ENCODE measurements at places on chromosomes 4 and X.

- DNase-seq, result peak; percentile 86
Observed at GRCh38 chr4:4852591-4853362, 6.7 kb upstream of the MSX1 start.

GRCh38 chr4:71020611-71021010 is 27.2 kb downstream of the DCK start:
- DNase-seq, result no peak

- no peak for DNase-seq
Observed at GRCh38 chr4:171813526-171814250, 484 bp downstream of the GALNTL6 start.

DNA sequence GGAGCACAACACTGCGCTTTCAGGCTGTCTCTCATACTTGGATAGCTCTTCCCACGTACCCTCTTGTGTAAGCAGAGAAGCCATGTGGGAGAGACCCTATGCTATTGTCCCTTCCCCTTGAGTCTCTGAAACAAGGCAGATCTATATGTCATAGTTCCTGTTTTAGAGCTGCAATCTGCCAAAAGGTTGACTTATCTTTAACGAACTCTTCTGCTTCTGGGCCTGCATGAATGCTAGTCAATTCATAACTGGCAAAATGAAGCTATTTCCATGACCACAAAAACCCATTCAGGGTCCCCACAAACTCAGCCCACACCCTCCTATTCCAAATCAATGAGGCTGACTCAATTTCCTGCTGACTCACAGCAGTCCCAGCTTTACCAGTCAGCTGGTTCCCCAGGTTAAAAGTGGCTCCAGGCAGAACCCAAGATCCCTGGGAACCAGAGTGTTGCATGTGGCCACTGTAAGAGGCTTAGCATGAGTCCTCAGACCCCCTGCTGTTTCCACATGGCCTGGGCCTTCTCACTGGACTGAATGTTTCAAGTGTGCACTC is 25.3 kb upstream of the SOD3 start:
- peak; percentile 33 for DNase-seq

DNA sequence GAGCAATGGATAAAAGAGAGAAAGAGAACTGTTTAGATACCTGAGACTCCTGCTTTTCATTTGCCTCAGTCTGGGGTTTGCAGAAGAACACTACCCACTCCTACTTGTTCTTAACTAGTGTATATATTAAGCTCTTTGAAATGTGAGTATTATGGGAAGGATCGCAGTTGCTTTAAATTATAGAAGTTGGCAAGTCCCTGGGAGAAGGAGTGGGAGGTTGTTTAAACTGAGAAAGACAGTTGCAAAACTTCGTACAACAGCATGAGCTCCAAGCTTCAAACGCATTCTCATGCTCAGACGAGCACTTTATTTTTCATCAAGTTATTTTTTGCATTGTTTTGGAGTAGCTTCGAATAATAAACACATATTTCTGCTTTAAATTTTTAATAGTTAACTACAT is 88.1 kb upstream of the C1QTNF7 start:
- DNase-seq, result no peak

- no peak for DNase-seq
Observed at GRCh38 chr4:100424376-100424775, 93.4 kb downstream of the EMCN start.

- DNase-seq, result no peak
Observed at GRCh38 chr4:70915874-70916559, 13.8 kb downstream of the MOB1B start.

- DNase-seq, result no peak
Observed at GRCh38 chrX:71996136-71996535, 85.5 kb downstream of the NHSL2 start.

DNA sequence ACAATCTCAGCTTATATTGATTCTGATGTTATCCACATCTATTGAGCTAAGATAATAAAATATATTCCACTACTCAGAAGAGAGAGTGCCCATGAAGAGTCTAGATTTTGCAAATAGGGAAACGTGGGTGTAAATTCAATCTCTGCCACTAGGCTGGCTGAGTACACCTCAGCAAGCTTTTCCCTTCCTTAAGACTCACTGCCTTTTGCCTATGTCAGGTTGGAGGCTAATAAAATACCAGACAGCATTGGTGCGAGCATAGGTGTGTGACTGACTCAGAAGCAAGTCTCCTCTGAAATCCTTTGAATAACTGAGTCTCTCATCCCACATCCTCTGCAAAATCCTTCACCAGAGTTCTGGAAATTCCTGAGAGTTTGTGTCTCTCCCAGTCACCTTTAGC is 405.4 kb upstream of the CPEB2 start:
- no peak for DNase-seq

GRCh38 chrX:132226169-132226568 is 6.9 kb upstream of the RAP2C start:
- no peak for DNase-seq

GRCh38 chrX:155891446-155892210 is 10.5 kb downstream of the VAMP7 start:
- no peak for DNase-seq

DNA sequence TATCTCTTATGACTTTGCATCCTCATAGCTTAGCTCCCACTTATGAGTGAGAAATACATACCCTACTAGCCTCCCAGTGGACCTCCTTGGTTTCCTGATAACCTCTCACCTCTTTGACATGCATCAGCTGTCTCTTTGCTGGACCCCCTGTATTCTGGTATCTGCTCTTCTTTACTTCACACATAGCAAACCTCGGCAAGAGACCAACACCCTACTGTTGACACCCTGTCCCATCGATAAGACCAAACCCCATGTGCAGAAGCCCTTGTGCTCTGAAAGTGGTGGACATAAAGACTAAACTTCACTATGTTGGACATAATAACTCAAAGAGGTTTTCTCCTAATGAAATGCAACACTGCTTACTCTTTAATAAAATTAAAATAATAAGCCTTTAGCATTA is 75.7 kb downstream of the RNF150 start:
- no peak for DNase-seq

- DNase-seq, result no peak
Observed at GRCh38 chr4:186761393-186761792, 37.7 kb upstream of the FAT1 start.

GRCh38 chr4:165508372-165509120 is 129.7 kb downstream of the CPE start:
- no peak for DNase-seq

DNA sequence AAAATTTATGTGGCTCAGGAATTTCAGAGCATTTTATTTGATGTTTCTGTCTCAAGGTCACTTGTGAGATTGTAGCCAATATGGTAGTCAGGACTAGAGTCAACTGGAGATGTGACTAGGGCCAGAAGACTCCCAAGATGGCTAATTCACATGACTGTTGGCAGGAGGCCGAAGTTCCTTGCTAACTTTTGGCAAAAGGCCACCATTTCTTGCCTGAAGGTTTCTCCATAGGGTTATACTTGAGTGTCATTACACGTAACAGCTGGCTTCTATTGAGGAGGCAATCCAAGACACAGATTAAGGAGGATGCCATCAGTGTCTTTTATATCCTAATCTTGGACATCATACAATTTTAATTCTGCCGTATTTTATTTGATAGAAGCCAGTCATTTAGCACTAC is 162.3 kb upstream of the MAOA start:
- no peak for DNase-seq

DNA sequence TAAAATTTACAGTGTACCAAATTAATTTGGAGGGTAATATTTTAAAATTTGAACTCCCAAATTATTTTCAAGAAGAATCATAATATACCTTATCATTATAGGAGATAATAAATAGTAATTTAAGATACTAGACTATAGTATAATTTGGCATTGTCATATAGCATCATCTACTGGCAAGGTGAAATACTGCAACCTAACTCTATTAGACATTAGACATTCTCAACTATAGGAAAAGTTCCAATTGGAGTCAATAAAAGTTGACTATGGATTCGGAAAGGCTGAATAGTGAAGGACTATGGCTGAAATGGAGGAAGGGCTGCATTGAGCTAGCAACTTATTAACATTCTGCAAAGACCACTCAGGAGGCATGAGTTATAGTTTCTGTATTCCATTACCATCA is 113.0 kb downstream of the PRDM5 start:
- no peak for DNase-seq

- DNase-seq, result no peak
Observed at GRCh38 chr4:158129694-158130093, 43.1 kb downstream of the GASK1B start.

- no peak for DNase-seq
Observed at GRCh38 chrX:74507191-74507590, 85.9 kb downstream of the SLC16A2 start.

- DNase-seq, result no peak
Observed at GRCh38 chrX:21674430-21675186, 16.5 kb upstream of the KLHL34 start.

DNA sequence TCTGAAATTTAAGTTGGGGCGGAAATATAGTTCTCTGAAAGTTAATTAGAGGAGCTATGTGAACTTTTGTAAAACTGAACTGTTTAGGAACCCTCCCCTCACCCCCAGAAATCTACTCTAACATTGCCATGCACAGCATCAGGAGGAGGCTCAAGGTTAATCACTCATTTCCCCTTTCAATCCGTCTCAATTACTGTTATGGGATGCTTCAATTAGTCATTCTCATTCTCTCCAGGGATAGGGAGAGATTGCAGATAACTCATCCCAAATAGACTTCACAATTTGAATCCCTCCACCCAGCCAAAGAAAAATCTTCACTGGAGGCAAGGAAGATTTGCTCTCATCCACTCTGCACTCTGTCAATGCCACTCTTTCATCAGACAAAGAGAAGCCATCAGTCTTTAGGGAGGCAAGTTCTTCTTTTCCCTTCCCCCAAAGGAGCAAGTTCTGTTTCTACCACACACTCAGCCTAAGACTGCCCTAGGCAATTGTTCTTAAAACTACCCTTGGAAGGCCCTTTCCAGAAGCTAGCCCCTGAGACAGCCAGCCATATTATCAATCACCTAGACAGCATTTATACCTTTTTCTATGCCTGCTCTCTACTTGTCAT is 140.4 kb downstream of the SLC10A7 start:
- DNase-seq, result no peak

GRCh38 chr4:143377611-143378099 is 41.0 kb downstream of the GAB1 start:
- DNase-seq, result no peak

DNA sequence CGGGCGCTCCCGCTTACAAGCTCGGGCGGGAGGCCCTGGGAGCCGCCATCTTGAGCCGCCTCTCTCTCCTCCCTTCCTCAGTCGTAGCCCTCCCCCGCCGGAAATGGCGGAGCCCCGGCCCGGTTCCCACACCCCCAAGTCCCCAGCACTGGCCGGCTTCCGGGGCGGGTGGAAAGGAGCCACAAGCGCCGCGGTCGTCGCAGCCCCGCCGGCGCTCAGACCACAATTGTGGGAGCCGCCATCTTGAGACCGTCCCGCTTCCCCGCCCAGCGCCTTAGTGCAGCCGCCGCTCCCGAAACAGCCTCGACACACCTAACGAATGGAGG is 531 bp downstream of the HCFC1 start:
- peak; percentile 82 for DNase-seq

GRCh38 chr4:94506822-94507221 is 55.1 kb downstream of the PDLIM5 start:
- DNase-seq, result no peak

DNA sequence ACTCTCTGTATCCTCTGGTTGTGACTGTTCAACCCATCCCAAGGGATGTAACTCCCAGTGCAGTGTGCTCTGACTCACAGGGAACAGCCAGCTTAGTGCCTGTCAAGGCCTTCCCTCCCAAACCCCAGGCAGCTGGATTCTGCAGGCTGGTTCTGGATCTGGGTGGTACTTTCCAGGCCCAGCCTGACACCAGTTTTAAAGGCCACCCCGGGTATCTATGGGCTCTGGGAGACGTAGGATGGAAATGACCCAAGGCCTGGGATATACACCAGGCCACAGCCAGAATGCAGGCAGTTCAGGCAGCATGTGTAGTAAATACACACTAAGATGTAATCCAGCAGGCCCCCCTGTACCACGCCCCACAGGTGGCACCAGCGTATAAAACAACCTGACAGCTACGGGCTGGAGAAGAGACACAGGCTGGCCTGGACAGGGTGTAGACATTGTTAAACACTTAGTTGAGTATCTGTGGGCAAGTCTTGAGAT is 64.2 kb downstream of the SPINK2 start:
- DNase-seq, result peak; percentile 18

DNA sequence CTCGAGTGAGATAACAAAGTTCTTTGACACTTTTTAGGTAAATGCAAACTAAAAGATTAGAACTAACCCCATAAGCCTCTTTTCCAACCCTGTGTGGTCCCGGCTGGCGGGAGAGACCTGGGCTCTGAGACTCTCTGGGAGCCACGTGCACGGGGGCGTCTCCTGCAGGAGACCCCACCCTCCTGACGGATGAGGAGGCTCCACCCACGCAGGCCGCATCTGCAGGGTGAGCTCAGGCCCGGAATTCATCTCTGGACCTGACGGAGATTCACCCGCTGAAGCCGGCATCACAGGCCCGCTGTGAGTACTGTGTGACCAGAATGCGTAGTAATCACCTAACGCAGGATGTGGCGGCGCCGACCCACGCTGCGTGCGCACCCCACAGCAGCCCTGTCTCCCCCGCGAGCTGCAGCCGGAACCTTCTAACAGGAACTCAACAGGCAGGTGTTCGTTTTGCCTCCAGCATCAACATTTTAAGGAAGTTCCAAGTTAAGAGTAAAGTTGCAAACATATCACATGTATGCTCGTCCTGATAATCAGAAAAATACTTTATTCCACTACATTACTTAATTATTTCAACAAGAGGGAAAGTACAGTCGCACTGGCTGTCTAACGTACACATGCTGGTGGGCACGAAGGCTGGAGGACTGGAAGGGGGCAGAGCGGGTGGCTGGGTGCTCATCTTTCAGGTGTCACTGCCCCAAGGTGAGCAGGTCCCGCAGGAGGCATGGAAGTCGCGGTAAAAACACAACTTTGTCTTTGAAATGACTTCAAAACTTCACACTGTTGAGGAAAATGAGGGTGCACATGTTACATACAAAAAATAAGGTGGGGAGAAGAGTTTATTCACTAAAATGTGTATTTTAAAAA is 44.5 kb downstream of the FGFRL1 start:
- no peak for DNase-seq

- DNase-seq, result no peak
Observed at GRCh38 chr4:114519368-114519767, 79.2 kb upstream of the UGT8 start.

DNA sequence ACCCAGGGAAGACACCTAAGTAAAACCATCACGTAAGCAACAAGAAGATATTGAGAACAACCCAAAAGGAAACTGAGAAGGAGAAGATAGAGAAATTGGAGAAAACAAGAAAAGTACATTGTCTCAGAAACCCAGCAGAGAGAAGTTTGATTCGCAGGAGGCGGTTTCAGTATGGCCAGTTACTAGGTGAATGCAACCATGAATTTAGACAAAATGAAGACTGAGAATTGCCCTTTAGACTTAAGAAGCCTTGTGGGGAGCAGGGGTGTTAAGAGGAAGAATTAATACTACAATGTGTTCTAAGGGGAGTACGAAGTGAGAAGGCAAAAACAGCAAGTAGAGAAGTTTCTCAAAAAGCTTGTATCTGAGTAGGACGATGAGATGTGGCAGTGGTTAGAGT is 229.3 kb upstream of the NEIL3 start:
- DNase-seq, result no peak

- no peak for DNase-seq
Observed at GRCh38 chrX:23900220-23900797, 7.4 kb downstream of the APOO start.

GRCh38 chr4:153142700-153143438 is 61.4 kb upstream of the TRIM2 start:
- peak; percentile 42 for DNase-seq

Data from NCI-H226 (cell line).